ENCODE measurements at places on chromosomes 16 and 17.

DNA sequence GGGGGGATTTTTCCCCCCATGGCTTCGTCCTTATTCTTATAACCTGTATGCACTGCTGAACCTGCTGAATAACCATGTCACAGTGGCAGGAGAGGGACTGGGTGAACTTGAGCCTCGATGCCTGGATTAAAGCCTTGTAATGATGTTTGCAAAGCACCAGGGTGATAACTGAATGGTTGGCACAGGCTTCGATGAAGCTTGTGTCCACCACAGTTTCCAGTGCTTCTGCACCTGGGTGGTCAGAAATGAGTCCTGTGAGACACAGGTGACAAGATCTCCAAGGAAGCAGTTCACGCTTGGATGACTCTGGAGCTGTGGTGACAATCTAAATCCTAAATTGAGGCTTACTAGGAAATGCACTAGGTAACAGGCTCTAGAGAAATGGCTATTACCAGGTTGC, 729.3 kb downstream of the MAF start:
- DNase-seq: no peak

GRCh38 chr17:1260770-1261161, 9.5 kb upstream of the BHLHA9 start:
- no peak for DNase-seq

DNA sequence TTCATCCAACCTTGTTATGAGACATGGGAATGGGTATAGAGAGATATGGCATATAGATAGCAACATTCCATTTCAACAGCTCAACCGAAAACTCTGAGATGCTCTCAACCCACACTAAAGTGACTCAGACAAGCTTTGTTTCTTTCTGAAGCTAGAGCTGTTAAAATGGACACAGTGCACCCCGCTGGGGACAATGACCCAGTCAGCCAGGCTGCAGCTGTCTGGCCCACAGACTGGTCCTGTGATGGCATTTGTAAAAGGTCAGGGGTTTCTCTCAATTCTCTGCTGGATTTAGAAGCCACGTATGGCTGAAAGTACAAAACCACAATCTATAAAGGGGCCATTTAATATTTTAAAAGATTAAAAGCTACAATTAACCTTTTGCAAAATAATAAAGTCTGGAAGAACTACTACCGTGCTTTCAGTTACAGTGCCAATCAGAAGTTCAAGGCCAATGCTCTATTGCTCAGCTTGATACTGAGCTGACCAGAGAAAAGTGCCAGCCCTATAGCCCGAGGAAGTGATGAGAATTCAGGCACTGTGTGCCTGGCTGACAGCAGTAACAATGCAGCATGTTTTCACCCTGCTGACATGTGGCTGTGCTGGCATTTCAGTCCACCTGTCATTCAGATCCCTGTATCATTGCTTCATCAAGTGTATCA, 60.2 kb downstream of the TEX2 start:
- no peak for DNase-seq

DNA sequence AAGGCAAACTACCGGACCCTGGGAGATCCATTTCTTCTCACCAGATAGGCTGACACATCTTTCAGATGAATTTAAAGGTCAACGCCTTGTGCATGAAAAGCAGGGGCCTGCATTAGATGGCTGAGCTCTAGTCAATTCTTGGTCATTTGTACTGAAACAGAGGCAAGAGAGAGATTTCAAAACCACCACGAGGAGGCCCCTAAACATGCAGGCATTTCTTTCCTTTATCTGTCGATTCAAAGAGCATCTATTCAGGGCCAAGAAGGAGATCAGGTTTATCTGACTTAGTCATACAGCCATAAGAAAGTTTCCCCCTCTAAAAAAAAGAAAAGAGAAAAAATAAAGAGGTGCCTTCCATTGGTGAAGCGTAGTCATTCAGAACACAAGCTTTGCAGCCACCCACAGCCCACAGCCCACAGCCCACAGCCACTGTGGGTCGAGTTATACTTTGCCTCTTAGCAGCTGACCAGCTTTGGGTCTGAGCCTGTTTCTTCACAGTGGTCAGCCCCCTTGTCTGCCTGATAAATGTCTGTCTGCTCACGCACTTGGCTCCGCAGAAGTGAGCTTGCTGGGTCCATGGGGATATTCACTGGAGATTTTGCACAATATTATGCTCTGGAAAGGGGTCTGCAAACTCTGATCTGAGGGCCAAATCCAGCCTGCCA, 207.5 kb downstream of the CDH13 start:
- DNase-seq: no peak

GRCh38 chr17:17058304-17058703, 16.0 kb downstream of the MPRIP start:
- no peak for DNase-seq

GRCh38 chr17:81891303-81891552, 158 bp downstream of the ALYREF start:
- DNase-seq: no peak

GRCh38 chr16:66539623-66540469, 10.1 kb downstream of the TK2 start:
- no peak for DNase-seq

- no peak for DNase-seq
These were observed 3.6 kb downstream of the CDC42EP4 start for GRCh38 chr17:73308017-73308823.

GRCh38 chr17:50218071-50218759, 16.8 kb upstream of the COL1A1 start:
- DNase-seq: no peak

- DNase-seq: no peak
These were observed 23.0 kb downstream of the RANBP10 start for GRCh38 chr16:67783353-67783725.

- DNase-seq: no peak
These were observed 2.1 kb upstream of the MRC2 start for GRCh38 chr17:62625184-62625869.

DNA sequence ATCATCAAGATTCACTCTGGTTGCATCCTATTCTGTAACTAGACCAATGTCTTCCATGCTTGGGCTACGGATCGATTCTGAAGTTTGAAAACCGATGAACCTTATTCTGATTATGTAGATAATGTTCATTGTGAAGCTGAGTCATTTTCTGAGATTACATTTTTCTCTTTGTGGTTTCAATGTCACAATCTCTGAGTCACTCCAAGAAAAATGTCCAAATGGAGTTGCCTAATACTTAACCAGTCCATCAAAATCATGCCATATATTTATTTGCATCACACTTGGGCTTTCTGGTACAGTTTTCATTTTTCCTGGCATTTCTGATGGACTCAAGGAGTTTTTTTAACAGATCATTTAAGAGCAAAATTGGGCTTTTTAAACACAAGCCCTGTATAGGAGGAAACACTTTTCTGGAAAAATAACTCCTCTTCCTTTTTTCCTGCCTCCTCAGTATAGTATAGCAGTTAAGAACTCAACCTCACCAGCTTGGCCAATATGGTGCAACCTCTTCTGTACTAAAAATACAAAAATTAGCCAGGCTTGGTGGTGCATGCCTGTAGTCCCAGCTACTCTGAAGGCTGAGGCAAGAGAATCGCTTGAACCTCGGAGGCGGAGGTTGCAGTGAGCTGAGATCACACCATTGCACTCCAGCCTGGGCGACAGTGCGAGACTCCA, 17.5 kb downstream of the CACNG3 start:
- DNase-seq: no peak

DNA sequence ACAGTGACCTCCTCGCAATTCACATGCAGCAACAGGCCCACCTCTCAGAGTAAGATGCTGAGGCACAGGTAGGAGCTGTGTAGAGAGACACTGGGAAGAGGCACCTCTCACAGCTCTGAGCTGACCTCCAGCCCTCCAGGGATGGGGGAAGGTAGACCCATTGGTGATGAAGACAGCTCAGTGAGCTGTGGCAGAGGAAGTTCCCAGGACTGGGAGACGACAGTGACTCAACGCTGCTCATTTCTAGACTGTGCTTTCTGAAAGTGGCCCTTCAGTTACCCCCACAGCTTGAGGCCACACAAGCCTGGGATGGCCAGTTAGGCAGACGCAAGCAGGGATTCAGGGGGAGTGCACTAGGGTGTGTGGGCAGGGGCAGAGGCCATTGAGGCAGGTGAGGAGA, 2073.2 kb downstream of the TP53TG3F start:
- DNase-seq: no peak

GRCh38 chr16:55500530-55501011, 8.3 kb upstream of the LPCAT2 start:
- no peak for DNase-seq

DNA sequence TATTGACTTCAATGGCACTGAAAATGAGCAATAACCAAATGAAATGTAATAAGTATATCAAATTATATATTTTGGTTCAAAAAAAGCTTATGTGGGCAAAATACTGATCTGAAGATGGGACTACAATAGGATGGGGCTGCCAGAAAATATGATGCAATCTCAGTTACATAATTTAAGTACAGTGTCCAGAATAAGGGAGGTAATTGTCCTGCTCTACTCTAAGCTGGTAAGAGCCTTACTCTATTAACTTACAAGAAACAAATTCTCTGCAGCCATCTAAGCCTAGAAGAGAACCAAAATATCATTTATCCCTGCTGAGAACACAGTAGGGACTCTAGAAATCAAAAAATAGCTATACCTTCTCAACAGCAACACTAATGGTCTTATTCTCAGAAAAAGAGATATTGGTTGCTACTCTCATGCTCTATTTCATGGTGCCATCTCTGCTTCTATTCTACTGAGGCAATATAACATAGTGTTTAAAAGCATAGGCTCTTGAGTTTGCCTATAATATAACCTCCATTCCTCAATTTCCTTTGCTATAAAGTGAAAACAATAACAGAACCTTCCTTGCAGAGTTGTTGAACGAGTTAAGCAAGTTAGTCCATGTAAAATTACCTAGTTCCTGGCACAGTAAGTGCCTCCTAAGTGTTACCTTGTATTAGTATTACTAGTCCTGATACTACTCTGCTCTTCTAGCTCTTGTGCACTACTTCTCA, 19.9 kb downstream of the NQO1 start:
- DNase-seq: no peak

DNA sequence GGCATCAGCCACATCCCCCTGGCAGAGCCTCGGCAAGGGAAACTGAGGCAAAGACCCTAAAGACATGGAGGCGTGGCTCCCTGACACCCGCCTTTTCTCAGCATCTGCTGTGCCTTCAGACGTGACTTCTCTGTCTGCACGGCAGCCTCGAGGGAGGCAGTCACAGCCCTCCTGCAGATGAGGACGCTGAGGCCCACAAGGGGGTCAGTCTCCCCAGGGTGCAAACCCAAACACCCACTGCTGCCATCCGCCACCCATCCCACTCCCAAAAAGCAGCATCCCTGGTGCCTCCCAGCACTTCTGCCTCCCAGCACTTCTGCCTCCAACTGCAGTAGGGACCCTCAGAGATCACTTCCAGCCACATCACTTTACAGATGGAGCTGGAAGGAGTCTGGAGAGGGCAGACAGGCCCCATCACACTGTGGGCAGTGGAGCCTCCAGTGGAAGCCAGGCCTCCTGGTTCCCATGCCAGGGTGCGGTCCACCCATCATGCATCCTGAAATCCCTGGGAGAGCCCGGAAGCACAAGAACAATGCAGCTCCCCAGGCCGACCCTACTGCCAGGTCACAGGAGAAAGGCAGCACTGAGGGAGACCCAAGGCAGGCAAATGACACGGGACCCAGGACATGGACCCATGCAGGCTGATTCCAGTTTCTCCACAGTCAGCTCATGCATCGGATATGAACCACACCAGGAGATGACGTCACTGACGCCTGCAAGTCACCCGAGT, 23.8 kb downstream of the KDM8 start:
- DNase-seq: no peak

DNA sequence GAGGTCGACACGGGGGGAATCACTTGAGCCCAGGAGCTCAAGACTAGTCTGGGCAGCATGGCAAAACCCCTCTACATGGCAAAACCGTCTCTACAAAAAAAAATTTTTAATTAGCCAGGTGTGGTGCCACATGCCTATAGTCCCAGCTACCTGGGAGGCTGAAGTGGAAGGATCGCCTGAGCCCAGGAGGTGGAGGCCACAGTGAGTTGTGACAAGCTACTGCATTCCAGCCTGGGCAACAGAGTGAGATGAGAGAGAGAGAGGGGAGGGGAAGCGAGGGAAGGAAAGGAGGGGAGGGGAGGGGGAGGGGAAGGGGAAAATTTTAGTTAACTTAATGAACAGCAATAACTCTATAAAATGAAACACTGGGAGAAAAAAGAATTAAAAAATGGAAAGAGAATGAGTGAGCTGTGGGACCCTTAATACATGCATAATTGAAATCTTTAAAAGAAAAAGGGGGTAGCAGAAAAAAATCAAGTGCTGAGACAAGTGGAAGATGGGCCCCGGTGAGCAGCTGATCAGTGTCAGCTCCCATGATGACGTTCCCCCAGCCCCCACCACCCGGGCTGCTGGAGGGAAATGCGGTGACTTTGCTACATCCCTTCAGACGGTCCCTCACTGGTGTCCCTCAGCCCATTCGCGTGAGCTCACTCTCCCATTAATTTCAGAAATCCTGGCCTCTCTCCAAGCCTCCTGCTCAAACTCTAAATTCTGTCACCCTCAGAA, 2.7 kb downstream of the ASGR2 start:
- DNase-seq: no peak

DNA sequence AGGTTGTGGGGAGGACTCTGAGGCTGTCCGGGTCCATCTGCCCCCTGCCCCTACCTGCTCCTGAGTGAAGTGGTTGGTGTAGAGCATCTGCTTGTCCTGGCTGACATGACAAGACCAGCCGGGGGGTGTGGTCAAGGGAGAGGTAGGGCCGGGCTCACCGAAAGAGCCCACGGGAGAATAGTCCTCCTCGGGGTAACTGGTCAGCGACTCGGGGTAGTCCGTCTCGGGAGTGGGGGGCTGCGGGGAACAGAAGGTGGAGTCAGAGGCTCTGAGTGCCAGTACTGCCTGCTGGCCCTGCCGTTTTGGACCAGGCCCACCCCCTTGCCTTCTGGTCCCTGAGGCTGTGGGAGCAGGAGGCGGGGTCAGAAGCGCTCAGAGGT, 27.8 kb downstream of the ARHGAP27 start:
- no peak for DNase-seq

- no peak for DNase-seq
These were observed 80.5 kb downstream of the TBC1D16 start for GRCh38 chr17:79955167-79955549.

GRCh38 chr17:43834106-43834505, 1.2 kb upstream of the MPP3 start:
- no peak for DNase-seq

- no peak for DNase-seq
These were observed 806 bp downstream of the MRM1 start for GRCh38 chr17:36602030-36602748.

- DNase-seq: no peak
These were observed 32.1 kb upstream of the TEX2 start for GRCh38 chr17:64295146-64295545.
